Stimulated activated CD4-positive, alpha-beta T cell treated with anti-CD3 and anti-CD28 coated beads, Interleukin-15, amount 100 ng/mL, for 1 hour (primary cell): ENCODE measurements at places on chromosomes 13 and 19.

GRCh38 chr19:35095667-35096368, 19.8 kb upstream of the FXYD3 start:
- no peak for DNase-seq

DNA sequence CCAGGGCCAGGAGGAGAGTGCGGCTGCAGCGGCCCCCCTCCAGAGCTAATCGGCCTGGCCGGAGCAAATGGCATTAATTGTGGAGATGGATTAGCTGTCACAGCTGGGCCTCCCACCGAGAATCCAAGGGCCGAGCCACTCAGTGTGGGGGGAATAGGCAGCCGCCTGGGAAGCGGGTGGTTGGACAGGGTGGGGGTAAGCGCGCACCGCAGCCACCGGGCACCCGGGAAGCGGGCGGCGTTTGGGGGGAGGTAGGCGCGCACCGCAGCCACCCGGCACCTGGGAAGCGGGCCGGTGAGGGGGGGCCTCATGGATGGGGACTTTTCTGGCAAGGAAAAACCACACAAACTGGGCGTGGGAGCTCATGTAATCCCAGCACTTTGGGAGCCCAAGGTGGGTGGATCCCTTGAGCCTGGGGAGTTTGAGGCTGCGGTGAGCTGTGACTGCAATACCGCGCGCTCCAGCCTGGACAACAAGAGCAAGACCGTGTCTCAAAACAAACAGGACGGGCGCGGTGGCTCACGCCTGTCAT, 9.7 kb downstream of the R3HDM4 start:
- no peak for DNase-seq

GRCh38 chr19:558770-559439, 13.5 kb upstream of the BSG start:
- no peak for DNase-seq

- DNase-seq = no peak
These were observed 72.1 kb downstream of the LHFPL6 start for GRCh38 chr13:39530916-39531315.

- no peak for DNase-seq
These were observed 368.9 kb downstream of the SLITRK6 start for GRCh38 chr13:85430216-85430794.
